ENCODE measurements at places on chromosomes 6 and 20.
A peak's percentile ranks its signal among the peaks of the same experiment; 100 is the strongest.

- DNase-seq, result peak; percentile 62
These were observed 131.8 kb downstream of the CFAP61 start for GRCh38 chr20:20184149-20184548.

- DNase-seq, result peak; percentile 82
These were observed 9.4 kb upstream of the ARFGEF2 start for GRCh38 chr20:48912065-48912464.

DNA sequence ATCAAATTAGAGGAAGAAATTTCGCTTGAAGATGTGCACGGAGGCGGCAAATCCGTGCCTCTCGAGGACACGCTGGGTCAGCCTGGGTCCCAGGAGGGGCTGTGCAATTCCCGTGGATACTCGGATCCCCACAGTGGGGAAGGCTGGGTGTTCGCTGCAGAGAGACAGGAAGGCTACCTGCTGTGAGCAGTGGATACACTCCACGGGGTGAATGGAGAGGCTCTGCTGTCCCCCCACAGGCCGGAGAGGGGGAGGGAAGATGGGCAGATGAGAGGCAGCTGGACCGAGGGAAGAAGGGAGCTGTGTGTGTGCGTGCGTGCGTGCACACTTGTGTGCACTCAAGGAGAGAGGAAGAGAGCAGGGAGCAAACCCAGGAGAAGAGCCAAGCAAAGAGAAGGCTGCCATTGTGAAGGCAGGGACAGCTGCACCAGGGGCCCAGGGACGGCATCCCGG, 57.3 kb downstream of the SULF2 start:
- no peak for DNase-seq

DNA sequence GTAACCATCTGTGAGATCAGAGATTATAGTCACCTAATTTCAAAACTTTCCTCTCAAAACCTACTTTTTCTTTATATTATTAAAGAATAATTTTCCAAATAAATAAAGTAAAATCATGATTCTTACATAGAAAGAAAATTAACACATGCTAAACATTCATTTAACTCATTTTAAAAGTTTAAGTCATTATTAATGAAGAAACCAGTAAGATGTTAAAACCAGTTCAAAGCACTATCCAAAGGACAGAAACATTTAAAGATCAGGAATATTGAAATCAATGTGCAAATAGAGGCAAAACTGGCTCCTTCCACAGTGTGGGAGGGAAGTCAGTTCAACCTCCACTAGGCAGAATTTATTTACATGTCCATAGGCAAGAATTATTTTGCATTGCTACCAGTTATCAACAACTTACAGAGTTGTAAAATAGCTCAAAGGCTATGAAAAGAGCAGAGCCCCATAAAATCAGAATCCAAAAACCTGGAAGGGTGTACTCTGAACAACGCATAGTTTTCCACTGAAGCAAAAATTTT, 146.9 kb downstream of the KHDC1L start:
- DNase-seq, result no peak

GRCh38 chr20:62925420-62926228, 681 bp downstream of the DIDO1 start:
- peak; percentile 61 for DNase-seq

DNA sequence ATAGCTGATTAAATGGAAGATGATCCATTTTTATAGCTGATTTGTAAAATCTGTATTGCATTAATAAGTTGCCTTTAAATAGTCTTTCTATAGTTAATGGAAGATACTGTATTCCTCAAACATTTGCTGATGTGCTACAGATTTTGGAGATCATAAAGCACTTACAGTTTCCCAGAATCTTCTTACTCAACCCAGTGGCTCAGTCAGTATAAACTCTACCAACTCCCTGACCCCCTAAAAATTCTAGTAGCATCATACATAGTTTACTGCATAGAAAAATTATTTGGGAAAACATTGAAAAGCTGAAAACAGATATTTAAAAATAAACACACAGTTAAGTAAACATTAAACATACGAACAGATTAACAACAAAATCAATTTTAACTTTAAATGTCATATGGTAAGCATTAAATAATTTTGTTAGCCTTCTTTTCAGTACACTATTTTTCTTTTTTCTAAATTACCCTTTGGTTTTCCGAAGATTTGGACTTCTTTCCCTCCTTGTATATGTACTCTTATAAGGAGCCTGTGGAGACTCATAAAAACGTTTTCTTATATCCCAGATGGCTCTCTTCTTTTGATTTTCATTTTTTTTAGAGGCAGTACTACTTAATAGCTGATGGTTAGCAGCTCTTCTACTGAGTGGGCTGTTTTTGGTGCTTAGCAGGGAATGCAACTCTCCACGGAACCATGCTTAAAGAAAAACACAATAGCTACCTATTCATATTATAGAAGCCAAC, 62.7 kb upstream of the BMP5 start:
- DNase-seq, result no peak

GRCh38 chr20:50870561-50871161, 60.6 kb downstream of the ADNP start:
- DNase-seq, result no peak

DNA sequence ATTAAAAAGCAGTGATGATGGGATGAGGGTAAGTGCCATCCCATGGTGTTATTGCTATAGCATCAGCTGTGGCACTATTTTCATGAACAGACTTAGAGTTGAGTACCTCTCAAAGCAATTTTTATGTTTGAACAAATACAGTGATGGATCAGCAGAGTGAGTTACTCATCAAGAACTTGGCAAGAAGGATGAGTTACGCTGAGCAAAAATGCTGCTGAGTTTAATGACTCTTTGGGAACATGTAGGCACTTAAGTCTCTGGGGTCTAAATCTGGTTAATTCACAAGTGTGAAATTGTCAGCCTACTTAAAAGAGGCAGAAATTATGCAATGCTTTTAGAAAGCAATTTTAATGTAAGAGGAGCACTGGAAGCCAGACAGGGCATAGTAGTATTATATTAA, 78.5 kb upstream of the AHI1 start:
- no peak for DNase-seq

DNA sequence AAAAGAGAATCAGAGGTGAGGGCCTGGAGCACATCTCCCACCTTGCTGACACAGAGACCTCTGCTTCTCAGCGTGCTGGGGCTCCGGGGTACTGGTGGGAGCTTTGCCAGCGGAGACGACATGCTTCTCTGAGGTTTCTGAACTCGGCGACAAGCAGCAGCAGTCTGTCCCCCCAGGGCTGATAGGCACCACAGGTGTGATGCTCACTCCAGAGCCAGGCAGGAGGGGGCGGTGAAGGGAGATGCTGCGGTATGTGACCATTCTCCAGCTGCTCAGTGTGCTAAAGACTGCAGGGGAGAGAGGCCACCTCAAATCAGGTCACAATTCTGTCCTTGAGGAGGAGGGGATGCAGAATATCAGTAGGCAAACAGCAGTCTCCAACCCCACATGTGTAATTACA, 219.9 kb downstream of the ALDH8A1 start:
- DNase-seq, result no peak

DNA sequence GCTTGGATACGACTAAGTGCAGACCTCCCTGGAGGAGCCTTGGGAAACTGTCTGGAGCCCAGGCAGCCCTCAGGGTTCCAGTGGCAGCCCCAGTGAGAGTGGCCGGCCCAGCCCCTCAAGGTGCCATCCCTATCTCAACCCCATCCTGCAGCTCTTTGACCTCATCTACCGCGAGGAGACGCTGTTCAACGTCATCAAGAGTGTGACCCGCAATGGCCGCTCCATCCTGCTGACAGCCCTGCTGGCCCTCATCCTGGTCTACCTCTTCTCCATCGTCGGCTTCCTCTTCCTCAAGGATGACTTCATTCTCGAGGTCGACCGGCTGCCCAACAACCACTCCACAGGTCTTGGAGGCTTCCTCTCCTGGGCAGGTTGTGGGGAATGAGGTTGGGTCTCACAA, 20.7 kb downstream of the UQCC2 start:
- DNase-seq, result no peak

DNA sequence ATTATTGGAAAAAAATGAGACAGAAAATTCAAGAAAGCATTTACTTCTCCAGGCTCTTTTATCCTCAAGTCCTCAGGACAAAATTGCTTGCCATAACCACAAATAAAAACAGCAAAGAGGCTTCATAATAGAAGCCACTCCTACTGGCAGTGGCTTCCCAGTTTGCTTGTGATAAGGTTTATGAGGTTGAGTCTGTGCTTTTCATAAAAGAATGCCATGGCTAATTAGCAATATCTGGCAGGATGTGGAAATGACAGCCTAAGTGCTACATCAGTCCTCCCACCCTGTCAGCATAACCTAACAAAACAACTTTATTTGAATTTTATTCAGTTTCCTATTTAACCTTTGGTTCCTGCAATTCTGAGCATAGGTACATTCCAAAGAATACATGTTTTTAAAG, 80.9 kb upstream of the HTR1E start:
- no peak for DNase-seq

GRCh38 chr6:128062882-128063603, 162.2 kb upstream of the THEMIS start:
- DNase-seq, result no peak

DNA sequence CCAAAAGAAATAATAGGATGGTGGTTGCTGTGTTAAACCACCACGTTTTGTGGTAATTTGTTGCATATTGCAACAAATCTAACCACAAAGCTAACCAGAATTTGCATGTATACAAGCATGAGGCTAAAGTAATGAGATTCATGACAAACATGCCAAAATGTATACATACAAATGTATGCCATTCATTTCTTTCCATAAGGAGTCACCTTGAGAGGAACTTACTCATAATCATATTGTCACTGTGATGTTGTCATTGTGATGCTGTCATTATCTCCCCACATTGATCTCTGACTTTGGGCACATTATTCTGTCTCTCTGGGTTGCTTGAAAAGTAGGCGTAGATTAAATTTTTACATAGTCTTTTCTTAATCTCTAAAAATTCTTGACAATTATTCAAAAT, 886.8 kb upstream of the FLRT3 start:
- no peak for DNase-seq

DNA sequence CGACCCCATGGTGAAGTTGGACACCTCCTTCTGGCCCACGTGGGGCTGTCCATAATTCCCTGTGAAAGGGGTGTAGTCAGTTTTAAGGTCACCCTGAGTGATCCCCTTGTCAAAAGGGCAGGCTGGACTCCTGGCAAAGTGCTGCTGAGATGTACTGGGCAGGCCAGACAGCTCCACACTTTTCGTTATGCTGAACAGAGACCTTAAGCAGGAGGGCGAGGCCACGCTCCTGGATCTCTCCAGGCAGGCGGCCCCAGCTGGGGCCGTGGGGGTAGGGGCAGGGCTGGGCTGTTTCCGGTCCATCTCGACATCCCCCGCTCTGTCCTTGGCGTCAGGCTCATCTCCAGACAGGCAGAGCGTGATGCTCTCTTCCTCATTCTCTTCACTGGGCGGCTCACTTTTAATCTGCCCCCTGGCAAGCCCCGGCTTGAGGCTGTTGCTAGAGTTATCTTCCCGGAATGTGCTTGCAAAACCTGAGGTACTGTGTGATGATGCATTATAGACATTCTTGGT, 56.7 kb downstream of the GJA10 start:
- DNase-seq, result no peak

GRCh38 chr6:125363039-125363823, 61.5 kb upstream of the HDDC2 start:
- no peak for DNase-seq

GRCh38 chr6:80179695-80180094, 73.2 kb downstream of the BCKDHB start:
- DNase-seq, result no peak

DNA sequence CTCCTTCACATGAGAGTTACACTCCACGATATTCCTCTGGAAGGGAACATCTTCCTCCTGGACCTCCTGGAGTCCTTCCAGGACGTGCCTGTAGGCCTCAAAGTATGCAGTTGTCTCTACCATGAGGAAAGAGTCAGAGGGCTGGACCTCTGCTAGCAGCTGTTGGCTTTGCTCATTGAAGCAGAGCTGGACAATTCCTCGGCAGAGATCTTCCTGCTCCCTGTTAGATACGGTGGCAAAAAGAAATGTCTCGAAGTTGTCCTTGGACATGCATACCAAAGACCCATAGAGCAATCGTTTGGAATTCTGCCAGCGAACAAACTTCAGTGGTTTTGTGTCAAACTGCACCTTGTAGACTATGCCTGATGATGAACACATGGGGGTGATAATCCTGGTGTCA, 7.7 kb downstream of the ZNFX1 start:
- no peak for DNase-seq

GRCh38 chr6:167579806-167580618, 246.7 kb upstream of the AFDN start:
- no peak for DNase-seq

- peak; percentile 34 for DNase-seq
These were observed 87.2 kb downstream of the PDE7B start for GRCh38 chr6:135938576-135939207.

DNA sequence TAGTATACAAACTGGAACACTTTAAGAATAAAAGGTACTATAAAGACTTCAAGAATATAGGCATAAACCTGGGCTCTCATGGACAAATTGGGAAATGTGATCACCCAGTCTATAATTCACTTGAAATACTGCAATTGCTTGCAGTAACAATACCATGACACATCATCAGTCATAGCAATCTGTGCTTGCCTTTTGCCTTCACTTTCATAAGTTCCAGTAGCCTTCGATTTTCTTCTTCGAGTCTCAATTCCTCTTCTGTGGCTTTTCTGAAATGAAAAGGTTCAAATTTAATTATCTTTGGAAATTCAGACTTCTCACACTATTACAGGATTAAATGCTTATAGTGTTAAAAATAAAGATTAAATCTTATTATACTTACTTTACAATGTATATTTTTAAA, 96.3 kb upstream of the ZBTB24 start:
- no peak for DNase-seq

- DNase-seq, result no peak
These were observed 48.7 kb downstream of the RIN2 start for GRCh38 chr20:19806806-19807190.

DNA sequence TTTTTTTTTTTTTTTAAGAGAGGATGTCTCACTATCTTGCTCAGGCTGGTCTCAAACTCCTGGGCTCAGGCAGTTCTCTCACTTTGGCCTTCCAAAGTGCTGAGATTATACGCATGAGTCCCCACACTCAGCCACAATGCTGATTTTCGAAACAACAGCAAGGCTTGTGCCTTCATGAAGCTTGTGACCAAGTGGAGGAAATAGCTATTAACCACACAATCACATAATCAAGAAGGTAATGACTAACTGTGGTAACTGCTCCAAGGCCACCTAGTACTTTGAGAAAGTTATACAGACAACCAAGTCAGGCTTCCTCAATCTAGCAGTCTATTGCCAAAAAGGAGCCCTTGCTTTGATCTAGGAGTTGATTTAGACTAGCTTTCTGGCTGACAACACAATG, 46.3 kb downstream of the SOD2 start:
- no peak for DNase-seq

DNA sequence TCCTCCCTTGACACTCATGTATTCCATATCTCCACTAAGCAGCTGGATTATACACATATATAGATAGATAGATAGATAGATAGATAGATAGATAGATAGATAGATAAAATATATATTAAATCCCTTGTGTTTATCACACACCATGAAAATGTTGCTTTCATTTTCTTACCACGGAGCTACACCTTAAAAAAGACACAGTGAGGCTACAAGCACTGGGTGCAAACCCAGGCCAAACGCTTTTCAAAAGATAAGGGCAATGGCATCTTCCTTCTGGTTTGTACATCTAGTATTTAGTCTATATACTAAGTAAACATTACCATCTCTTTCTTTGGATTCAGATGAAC, 377.1 kb downstream of the ESR1 start:
- DNase-seq, result no peak

GRCh38 chr6:133055441-133055966, 185.7 kb upstream of the EYA4 start:
- DNase-seq, result no peak

- no peak for DNase-seq
These were observed 265.0 kb upstream of the TAB2 start for GRCh38 chr6:149052350-149053106.
